ENCODE measurements at places on chromosomes 2 and 18.

DNA sequence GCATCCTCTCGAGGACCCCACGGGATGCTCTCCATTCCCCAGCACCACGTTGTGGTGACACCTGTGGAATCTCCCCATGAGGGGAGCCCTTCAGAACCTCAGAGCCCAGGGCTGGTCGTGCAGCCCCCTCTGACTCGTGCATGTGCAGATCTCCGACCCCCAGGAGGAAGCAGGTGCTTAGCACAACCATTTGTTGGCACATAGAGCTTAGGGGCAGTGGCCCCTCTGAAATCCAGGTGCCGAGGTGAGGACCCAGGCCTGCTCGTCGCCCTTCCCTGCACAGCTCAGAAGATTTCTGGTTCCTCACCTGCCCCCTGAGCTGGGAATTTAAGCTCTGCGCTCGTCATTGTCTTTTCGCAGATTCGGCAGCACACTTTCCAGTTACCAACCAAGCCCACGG is 1.3 kb upstream of the OTOS start:
- no peak for DNase-seq

- DNase-seq, result no peak
Observed at GRCh38 chr2:172833898-172834297, 98.3 kb downstream of the RAPGEF4 start.

- DNase-seq, result peak; percentile 38
Observed at GRCh38 chr2:199228887-199229819, 228.6 kb downstream of the SATB2 start.

- DNase-seq, result no peak
Observed at GRCh38 chr2:157107460-157107859, 150.0 kb upstream of the GALNT5 start.

- no peak for DNase-seq
Observed at GRCh38 chr2:168130346-168130745, 117.0 kb downstream of the STK39 start.

DNA sequence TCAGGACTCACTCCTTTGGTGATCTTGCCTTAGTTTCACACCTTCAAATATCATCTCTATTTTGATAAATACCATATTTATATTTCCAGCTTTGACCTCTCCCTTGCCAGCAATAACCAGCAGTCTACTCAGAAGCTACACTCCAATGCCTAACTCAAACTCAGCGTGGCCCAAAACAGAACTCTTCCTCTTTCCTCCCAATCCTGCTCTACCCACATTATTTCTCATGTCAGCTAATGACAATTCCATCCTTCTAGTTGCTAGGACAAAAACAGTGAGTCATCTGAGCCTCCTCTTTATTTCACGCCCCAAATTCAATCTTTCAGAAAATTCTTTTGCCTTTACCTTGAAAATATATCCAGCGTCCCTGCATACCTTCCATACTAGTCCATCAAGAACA is 23.5 kb downstream of the CYRIA start:
- DNase-seq, result no peak

- DNase-seq, result no peak
Observed at GRCh38 chr18:48521723-48522122, 17.1 kb upstream of the CTIF start.

- DNase-seq, result no peak
Observed at GRCh38 chr2:96622544-96622943, 15.6 kb downstream of the KANSL3 start.

GRCh38 chr2:222922019-222922800 is 61.4 kb downstream of the ACSL3 start:
- no peak for DNase-seq

DNA sequence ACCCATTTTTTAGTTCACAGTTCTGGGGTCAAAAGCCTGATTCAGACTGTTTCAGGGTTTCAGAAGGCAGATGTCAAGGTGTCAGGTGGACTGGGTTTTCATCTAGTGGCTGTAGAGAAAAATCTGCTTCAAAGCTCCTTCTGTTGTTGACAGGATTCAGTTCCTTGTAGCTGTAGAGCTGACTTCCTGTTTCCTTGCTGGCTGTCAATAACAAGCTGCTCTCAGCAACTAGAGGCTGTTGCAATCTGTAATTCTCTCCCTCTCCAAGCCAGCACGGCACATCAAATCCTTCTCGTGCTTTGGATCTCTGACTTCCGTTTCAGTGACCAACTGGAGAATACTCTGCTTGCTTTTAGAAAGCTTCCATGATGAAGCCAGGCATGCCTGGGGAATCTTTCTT is 179.4 kb downstream of the DOK6 start:
- DNase-seq, result no peak

DNA sequence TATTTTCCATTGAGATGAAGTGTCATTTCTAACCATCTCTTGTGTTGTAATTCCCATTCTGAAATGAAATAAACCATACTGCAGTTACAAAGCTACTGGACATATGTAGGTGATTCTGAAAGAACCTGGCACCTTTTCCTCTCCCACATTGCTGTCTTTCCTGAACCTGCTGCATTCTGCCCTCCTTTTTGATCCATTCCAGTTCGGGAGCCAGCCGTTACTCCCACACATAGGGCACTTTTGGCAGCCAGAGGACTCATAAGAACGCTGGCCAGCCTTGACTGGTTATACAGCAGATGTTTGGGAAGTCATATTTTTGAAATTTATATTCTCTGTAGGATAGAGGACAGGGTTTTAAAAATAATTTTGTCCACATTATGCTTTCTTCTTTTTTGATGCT is 369.8 kb upstream of the CDH7 start:
- no peak for DNase-seq

DNA sequence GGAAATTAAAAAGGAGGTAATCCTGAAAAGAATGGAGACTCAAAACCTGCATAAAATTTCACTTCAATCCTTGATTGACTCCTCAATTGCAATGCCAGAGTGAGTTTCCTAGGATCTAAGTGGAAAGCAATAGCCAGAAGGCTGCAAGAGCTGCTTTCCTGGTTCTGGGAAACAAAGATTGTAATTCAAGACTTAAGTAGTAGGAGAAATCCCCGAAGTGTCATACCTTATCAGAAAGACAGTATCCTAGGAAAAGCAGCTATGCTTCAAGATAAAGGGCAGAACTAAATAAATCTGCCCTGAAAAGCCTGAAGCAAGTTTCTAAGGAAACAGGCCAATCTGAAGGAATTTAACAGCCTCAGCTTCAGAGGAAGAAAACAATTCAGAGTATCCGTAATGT is 390.2 kb downstream of the DSC3 start:
- no peak for DNase-seq

DNA sequence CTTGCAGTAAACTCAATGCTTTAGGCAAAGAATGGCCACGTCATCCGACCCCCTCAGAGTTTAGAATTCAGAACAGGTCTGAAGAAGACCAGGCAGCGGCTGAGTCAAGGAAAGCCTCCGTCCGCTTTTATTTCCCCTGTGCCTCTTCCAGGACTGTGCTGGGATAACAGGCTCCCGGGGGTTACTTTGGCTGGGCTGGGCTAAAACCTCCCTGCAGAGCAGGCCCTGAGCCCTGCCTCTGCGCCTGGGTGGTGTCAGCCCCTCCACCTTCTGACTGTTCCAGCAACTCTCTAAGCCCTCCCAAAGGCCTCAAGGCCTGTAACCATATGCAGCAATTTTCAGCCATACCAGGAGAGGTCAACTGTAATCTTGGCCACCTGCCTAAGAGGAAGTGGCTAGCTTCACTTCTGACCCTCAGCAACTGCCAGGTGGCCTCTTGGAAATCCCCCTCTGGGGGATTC is 166.5 kb downstream of the RPIA start:
- no peak for DNase-seq

GRCh38 chr2:55175254-55176093 is 56.6 kb downstream of the CLHC1 start:
- DNase-seq, result no peak

- DNase-seq, result no peak
Observed at GRCh38 chr2:130374587-130375290, 18.9 kb downstream of the PTPN18 start.

GRCh38 chr18:53486296-53486695 is 738.2 kb downstream of the MBD2 start:
- DNase-seq, result no peak

DNA sequence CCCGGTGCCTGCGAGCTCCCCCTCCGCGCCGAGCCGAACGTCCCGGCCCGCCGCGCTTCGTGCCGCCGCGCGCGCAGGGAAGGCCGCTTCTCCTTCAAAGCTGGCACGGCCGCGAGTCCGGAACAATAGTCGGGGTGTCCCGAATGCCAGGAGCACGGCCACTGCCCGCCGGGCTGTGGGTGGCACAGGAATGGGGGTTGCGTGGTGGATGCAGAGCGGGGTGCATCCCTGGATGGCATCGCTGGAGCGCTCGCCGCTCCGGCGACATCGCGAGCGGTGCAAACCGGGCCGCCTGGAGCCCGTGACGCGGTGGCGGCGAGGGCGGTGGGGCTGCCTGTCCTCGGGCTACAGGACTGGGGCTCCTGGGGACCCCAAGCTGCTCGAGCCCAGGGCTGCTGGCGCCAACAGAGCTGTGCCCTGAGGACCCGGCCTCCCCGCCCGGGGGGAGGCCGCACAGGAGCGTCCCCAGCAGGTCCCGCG is 1.1 kb upstream of the SATB2 start:
- DNase-seq, result peak; percentile 48

- no peak for DNase-seq
Observed at GRCh38 chr2:78895022-78895421, 130.5 kb upstream of the REG3G start.

DNA sequence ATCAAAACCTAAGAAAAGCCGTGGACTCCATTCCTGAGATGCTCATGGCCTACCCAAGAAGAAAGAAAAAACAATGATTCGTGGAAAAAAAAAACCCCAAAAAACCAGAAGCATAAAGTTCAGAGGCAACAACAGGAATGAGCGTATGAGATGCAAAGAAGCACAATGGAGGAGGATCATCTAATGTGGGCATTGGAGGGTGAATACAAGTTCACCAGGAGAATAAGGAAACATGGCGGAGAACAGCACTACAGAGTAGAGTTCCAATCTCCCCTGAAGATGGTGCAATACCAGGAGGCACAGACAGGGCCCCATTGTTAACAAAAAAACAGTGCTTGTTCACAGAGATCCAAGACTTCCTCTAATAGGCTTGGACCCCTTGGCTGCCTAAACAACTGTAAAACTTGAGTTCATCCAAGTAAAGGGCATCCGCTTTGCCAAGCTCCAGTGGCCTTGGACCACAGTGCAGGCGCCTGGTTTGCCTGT is 337.2 kb downstream of the PDE11A start:
- no peak for DNase-seq

GRCh38 chr2:234286118-234286598 is 210.7 kb downstream of the ARL4C start:
- no peak for DNase-seq

GRCh38 chr2:45130736-45131135 is 121.5 kb upstream of the SIX2 start:
- no peak for DNase-seq

GRCh38 chr18:35376742-35377695 is at the start of gene ZNF396:
Gene ZNF396 (minus strand): TSS chr18:35377337. CDS start chr18:35374292, 3,045 bp downstream.
- DNase-seq, result no peak

DNA sequence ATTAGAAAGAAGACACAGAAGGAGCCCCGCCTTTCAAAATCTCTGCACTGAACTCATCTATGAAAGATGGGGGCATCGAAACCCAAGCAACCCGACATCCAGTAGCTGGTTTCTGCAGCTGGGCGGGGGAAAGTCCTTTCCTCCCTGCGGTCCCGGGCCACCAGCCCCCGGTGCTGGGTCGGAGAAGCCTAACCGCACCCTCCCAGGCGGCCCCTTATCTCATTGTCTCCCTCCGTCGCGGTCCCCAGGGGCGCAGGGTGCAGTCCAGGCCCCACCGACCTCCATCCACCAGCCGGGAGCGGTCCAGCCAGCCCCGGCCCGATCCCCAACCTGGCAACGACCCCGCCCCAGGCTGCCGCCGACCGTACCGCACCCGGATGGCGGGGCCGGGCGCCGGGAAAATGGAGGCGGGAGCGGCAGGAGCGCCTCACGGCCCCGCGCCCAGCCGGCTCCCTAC is 452 bp downstream of the RAPH1 start:
- DNase-seq, result no peak

- DNase-seq, result no peak
Observed at GRCh38 chr2:69571189-69571588, 72.3 kb downstream of the AAK1 start.

DNA sequence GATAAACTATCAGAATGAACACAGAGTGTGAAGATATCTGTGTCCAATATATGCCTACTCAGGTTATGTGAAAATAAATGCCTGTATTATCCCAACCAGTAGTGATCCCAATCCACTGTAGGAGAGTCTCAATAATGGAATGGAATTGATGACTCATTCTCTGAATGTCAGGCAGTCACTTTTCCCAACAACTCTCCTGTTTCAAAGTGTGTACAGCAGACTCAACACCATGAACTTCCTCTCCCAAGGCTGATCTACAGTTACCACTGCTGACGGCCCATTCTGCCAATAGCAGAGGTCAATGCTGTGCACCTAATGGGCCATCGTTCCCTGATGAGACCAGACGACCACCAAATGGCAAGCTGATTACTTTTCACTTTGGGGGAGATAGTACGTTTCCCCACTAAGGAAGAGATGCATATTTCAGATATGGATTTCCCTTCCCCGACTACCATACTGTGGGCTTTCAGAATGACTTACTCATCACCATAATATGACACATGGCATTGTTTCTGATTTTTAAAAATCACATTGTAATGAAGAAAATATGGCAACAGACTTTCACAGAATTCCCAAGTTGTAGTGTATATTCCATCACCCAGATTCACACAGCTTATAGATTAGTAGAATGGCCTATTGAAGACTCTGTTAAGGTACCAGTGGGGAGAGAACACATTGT is 601.7 kb upstream of the VRK2 start:
- DNase-seq, result no peak

DNA sequence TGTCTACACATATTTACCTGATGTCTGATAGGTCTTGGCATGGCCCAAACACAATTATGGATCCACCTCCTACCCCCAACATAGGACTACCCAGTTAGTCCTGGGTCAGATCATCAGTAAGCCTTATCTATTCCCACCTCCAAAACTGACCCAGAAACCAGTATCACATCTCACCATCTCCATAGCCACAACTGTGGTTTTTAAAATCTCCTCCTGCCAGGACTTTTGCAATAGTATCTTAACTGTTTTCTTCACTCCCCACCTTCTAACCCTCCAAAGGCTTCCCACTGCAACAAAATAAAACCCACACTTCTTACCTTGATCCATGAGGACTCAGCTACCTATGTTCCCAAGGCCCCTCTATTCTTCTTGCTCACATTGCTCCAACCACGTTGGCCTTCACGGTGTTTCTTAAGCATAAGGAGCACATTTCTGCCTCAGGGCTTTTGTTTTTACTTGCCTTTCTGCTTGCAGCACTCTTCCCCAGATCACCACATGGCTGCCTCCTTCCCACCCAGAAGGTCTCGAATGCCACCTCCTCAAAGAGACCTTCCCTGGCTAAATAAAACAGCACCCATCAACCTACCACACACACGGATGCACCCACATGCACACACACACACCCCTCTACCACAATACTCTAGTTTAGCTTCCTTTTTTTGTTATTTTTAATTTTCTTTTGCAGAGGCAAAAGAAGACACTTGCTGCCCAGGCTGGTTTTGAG is 125.9 kb upstream of the SLC1A4 start:
- DNase-seq, result no peak

GRCh38 chr2:118856330-118856977 is 9.0 kb upstream of the EN1 start:
- no peak for DNase-seq

Measured in GOT3 (cell line).